ENCODE measurements at places on chromosomes 6 and 20.

GRCh38 chr6:106746652-106747051 is 117.3 kb downstream of the QRSL1 start:
- DNase-seq, result no peak

GRCh38 chr6:146200176-146200575 is 171.3 kb downstream of the GRM1 start:
- DNase-seq, result no peak

GRCh38 chr20:2751347-2751877 is 49.0 kb downstream of the CPXM1 start:
- DNase-seq, result no peak

- DNase-seq, result no peak
Measured at GRCh38 chr6:7159790-7160525, 52.2 kb downstream of the RREB1 start.

GRCh38 chr6:97113170-97113569 is 169.8 kb downstream of the MMS22L start:
- DNase-seq, result no peak

DNA sequence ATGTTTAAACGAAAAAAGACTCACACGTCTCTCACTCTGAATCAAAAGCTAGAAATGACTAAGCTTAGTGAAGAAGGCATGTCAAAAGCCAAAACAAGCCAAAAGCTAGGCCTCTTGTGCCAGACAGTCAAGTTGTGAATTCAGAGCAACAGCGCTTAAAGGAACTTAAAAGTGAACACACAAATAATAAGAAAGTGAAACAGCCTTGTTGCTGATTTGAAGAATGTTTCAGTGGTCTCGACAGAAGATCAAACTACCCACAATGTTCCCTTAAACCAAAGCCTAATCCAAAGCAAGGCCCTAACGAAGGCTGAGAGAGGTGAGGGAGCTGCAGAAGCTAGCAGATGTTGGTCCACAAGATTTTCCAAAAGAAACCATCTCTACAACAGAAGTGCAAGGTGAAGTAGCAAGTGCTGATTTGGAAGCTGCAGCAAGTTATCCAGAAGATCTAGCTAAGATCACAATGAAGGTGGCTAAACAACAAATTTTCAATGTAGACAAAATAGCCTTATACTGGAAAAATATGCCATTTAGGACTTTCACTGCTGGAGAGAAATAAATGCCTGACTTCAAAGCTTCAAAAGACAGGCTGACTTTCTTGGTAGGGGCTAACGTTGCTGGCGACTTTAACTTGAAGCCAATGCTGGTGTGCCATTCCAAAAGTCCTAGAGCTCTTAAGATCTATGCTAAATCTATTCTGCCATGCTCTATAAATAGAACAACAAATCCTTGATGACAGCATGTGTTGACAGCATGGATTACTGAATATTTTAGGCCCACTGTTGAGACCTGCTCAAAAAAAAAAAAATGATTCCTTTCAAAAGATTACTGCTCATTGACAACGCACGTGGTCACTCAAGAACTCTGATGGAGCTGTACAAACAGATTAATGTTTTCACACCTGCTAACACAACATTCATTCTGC is 40.3 kb downstream of the SEC63 start:
- no peak for DNase-seq

DNA sequence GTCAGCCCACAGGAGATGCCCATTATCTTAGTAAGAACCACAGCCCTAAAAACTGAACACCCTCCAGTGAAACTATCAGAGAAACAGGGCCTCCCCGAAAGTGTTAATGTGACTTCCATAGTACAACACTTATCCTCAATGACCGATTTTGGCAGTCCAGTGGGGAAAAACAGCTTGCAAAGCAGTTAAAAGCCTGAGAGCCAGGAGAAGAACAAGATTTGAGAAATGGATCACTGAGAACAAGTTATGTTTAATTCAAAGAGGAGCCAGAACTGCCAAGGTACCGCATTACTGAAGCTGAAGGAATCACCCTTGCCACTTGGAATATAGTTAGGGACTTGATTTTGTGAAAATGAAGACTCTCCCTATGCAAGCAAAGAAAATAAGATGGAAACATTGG is 236.9 kb downstream of the QKI start:
- DNase-seq, result no peak

GRCh38 chr6:71822625-71823024 is 63.7 kb upstream of the RIMS1 start:
- no peak for DNase-seq

- no peak for DNase-seq
Measured at GRCh38 chr6:4853782-4854511, 77.7 kb downstream of the CDYL start.

GRCh38 chr6:13428583-13429405 is 58.6 kb downstream of the GFOD1 start:
- DNase-seq, result no peak

- no peak for DNase-seq
Measured at GRCh38 chr6:1820165-1820564, 210.4 kb downstream of the FOXC1 start.

DNA sequence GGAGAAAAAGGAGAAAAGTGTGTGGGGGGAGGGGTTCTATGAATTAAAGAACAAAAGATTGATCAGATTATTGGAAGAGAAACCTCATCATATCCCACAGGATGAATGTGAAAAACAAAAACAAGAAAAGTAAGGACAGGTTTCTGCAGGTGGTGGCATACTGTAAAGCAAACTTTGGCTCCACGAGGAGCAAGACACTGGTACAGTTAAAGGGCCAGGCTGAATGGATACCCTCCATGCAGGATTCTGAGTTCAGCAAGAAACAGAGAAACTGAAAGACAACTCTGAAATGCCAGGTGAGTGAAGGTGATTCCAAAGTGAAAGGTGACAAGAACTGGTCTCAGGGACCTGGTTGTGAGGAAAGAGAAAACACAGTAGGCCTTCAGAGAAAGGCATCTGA is 37.4 kb downstream of the FYN start:
- no peak for DNase-seq

- DNase-seq, result no peak
Measured at GRCh38 chr6:115932481-115932880, 128.2 kb downstream of the FRK start.

GRCh38 chr20:21490105-21490504 is 23.8 kb downstream of the NKX2-2 start:
- DNase-seq, result no peak

GRCh38 chr20:47356526-47357295 is at the start of gene ZMYND8:
Gene ZMYND8 (minus strand): TSS chr20:47356699. CDS start chr20:47356670, 29 bp downstream.
- DNase-seq, result peak; percentile 82

GRCh38 chr20:51327251-51327841 is 215.2 kb downstream of the NFATC2 start:
- DNase-seq, result no peak

GRCh38 chr20:41617059-41617901 is 897 bp downstream of the CHD6 start:
- no peak for DNase-seq
